Fibroblast of villous mesenchyme (primary cell): ENCODE measurements at places on chromosomes 3 and 15. TPM values are rescaled to one million over a fixed set of nuclear protein-coding genes. Genes with fewer than 3 reads are reported as not detected.

GRCh38 chr3:154349223-154349622 lies 24.9 kb upstream of the DHX36 start:
- DNase-seq: no peak

GRCh38 chr3:173703771-173704170 lies 306.2 kb downstream of the NLGN1 start:
- no peak for DNase-seq

OTOL1 gene
- total RNA-seq: not detected in 2 replicates

GOLGA8J gene
- not detected in 2 replicates for total RNA-seq

- DNase-seq: no peak
Observed at GRCh38 chr3:40637906-40638305, 113.1 kb downstream of the ZNF621 start.

DNA sequence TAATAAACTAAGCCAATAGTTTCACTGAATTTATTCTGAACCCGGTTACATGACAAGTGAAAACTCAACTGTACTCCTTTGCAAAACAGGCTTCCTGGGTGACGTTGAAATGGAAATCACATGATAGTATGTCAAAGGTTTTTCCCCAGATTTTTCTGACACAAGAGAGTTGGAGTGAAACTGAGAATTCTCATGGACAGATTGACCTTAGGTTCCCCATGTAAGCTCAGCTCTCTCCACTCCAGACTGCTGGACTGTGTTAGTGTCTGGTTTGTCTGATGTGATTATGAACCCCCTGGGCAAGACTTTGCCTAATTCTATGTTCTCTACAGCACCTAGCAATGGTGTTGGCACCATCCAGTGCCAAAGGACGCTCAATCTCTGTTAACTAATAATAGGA lies 219.7 kb upstream of the COL8A1 start:
- DNase-seq: peak; percentile 47

SPATA12 gene
- total RNA-seq: not detected in 2 replicates

DNA sequence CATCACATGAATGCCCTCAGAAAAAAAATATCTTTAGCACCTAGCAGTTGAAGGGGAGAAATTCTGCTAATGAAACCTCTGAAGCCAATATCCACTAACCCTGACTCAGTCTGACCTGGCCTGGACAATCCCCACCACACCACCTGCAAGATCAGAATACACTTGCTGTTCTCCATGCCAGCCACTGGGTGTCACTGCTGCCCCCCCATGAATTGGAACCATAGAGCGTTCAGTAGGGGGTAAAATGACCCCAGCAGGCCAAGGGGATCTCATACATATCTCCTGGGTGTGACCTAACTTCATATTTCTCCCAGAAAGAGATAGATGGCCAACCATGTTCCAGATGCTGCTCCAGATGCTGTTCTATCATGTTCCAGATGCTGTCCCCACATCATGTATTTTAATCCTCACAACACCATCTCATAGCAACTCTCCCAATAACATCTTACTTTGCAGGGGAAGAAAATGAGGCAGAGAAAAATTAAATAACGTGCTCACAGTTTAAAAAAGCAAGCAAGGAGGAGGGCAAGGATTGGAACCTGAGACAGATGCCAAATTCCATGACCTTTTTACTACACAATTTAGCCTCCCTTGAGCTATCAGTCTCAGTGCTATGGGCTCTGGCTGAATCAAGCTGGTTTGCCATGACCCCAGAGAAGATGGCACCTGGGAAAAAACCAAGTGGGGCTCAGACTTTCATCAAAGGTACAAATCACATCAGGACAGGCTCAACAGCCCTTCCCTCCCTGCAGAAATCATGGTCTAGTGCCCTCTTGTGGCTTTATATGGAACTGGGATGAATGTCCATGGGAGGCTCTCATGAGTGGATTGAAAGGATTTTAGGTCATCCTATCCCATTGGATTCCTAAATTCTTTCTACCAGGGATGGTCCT lies 12.4 kb downstream of the NTRK3 start:
- DNase-seq: peak; percentile 16
